ENCODE measurements at places on chromosomes 5 and 9.
A peak's percentile ranks its signal among the peaks of the same experiment; 100 is the strongest.

DNA sequence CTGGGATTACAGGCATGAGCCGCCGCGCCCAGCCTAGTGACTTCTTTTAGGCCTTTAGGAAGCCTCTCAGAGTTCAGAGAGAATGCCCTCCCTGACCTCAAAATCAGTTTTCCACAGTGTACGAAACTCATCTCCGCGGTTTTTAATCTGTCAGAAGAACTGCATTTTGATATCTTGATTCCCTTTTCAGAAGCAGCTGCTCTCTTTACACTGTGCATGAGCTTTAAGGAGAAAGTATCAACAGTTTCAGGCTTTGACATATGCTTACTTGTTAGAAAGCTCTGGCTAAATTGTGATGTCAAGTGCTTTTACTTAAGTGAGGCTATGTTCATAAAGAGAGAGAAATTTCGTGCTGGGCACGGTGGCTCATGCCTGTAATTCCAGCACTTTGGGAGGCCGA, 74.6 kb downstream of the USP20 start:
- no peak for DNase-seq

- no peak for DNase-seq
These were observed 71.0 kb upstream of the FAM120A start for GRCh38 chr9:93380410-93381060.

- no peak for DNase-seq
These were observed 640.7 kb upstream of the ST8SIA4 start for GRCh38 chr5:101543780-101544179.

DNA sequence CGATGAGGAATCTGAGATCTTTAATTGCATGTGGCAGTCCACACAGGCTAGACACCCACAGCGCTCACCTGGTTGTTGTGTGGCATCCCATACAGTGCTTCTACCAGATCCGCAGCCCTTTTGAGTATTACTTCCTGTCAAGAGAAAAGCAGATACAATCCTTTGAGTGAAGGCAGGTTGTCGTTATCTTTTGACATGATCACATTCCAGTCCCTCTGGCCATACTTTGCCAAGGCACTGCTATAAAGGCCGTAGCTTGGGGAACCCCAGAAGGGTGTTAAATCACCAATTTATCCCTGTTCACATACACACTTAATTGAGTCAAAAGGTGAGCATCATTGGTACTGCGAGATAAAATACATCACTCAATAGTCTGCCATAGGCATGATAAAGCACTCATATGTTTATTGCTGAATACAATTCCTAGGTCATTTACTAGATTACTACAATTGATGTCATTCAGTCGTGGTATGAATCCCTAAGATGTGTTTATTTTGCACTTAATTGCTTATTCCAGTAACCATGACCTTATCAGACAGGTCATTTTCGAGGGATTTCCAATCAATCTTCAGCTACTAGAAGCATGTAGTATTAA, 385.6 kb downstream of the EBF1 start:
- no peak for DNase-seq

- peak; percentile 28 for DNase-seq
These were observed 17.2 kb downstream of the SPTLC1 start for GRCh38 chr9:92097997-92098482.

GRCh38 chr9:106859957-106860720, 2.8 kb upstream of the ZNF462 start:
- DNase-seq: no peak

DNA sequence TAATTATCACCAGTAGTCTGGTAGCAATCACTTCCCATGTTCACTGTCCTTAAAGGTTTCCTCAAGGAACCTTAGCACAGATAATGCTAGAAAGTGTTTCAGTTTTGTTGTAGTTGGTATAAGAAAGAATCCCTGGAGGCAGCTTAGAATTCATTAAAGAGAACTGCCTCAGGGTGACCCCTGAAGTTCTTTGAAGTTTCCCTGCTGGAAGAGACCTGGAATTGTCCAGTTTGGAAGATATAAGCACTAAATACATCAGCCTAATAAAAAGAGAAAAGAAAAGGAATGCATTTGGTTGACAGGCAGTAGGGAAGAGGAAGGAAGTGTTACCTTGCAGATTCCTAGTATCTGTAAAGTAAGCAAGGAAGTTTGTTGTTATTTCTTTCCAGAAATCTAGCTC, 999.6 kb upstream of the DMAC1 start:
- no peak for DNase-seq

- no peak for DNase-seq
These were observed 59.5 kb downstream of the ERMP1 start for GRCh38 chr9:5773324-5773999.

DNA sequence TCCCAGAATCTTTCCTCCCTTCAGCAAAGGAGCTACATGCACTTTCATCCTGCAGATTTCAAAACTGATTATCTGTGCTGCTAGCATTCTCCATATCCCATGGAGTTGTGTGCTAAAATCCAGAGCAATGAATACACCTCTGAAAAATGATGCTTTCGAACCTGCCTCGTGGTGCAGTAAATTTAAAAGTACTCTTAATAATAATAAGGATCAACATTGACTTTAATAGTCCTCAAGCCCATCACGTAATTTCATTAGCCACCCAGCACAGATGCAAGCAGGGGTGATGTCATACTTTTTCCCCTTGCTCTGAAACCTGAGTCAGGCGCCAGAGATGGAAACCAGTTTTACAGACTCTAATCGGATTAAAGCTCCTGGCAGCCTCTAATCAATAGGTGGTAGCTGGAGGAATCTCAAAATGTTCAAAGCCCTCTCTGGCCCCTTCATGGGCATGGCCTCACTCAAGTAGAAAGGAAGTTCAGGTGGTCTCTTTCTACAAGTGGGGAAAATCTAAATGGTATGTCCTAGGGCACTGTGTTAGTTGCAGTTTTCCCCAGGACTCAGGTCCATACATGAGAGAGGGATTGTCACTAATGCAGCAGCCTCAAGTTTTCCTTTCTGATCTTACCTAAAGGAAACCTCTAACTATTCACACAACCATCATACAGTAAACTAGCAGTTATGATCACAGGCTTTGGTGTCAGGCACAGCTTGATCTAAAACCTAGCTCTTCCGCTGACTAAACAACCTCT, 221.6 kb upstream of the SLC30A5 start:
- DNase-seq: no peak

- no peak for DNase-seq
These were observed 8.7 kb downstream of the HNRNPAB start for GRCh38 chr5:178213003-178213461.

GRCh38 chr5:174532455-174533453, 191.6 kb upstream of the MSX2 start:
- no peak for DNase-seq

DNA sequence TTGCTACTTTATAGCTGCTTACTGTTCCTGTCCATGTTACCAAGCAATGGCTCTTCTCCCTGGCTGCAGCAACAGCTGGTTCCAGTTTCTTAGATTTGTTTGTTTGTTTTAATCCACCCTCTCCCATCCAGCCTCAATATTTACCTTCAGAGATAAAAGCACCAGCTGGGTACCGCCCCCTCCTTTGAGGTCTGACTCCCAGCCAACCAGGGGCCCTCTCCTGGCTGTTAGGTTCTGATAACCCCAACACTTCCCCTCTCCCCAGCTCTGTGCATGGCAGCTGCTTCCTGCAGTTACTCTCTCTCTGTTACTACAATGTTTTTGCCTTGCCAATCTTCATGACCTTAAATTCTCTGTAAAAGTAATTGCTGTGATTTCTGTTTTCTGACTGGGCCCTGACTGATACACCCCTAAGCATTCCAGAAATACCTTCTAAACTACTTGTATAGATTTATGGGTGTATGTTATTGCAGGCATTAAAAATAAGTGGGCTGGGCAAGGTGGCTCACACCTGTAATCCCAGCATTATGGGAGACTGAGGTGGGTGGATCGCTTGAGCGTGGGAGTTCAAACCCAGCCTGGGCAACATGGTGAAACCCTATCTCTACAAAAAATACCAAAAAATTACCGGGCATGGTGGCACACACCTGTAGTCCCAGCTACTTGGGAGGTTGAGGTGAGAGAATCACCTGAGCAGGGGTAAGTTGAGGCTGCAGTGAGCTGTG, 2.6 kb upstream of the GCNT1 start:
- no peak for DNase-seq

GRCh38 chr9:129401623-129402370, 219.1 kb downstream of the C9orf50 start:
- no peak for DNase-seq

GRCh38 chr5:14156290-14156649, 13.1 kb downstream of the TRIO start:
- DNase-seq: no peak

DNA sequence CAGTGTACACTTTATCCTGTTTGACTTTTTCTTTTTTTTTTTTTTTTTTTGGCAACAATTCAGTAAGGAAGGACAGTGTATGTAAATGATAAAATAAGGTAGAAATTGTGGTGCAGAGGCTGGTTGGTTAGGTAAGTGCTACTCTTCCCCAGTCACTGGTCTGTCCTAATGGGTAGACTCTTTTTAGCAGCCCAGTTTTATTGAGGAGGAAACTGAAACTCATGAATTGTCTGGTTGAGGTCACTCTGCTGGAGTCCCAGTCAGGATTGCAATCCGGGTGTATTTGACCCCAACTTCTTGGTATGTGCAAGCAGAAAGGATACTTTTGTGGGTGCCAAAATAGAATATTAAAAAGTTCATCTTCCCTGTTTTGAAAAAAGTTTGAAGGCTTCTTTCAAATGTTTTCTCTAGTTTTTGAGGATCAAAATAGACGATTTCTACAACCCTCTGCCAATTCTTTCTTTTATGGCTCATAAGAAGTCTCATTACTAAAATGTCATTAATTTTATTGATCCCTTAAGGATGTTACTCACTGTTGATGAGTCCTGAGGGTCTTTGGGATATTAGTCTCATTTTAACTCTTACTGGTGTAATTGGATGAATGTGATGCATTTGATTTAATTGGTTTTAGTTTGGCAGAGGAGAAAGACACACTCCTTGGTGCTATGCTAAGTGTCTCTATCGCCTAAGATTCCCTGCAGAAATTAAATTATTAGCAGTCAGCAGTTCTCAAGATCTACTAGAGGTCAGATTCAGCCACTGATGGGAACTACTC, 171.9 kb downstream of the KDM4C start:
- no peak for DNase-seq

- DNase-seq: no peak
These were observed 96.3 kb downstream of the CACNA1B start for GRCh38 chr9:137973829-137974416.

DNA sequence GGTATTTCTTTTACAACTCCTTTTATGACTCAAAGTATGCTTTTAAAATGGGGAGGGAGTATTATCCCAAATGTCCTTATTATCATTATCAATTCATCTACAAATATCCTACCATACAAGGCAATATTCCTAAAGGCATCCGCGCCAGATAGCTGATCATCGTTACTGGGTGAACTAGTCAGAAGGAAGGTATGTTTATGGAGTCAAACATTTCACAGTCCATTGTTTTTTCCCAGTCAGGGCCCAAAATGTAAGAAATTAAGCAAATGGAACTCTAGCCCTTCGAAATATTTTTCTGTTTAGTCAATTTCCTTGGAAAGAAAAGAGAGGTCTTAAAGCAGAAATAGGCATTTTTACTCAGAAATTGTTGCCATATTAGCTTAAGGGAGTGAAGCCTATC, 188.5 kb upstream of the CCNG1 start:
- DNase-seq: no peak

DNA sequence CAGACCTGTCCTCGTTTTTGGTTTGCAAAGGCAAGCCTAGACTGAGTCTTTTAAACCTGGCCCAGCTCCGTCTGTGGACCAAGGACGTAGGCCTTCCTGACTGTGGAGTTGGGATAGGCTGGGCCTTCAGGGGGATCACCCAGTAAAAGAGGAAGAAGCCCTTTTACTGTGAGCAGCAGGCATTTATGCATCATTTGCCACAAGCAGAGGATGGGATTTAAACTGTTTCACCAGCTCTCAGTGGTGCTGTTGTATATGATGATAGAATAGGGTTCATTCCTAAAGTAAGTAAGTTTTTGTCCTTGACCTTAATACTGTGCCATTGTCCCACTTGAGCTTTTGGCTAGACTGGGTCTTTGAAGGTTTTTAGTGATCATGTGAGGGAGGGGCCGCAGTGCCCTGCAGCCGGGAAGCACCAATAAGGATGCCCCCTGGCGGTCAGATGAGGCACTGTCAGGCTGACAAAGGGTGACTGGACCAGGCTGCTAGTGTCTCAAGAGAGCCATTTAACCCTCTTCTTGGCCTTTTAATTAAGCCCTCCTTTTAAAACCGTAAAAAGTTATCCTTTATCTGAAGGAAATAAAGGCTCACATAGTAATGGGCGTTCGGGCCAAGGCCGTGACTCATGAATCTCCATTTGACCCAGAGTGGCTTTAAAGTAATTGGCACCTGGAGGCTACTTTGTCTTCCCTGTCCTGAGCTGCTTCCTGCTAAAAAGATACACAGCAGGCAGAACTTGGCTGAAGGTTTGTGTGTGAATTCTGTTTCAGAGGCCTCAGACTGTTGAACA, 74.0 kb downstream of the UBAP1 start:
- peak; percentile 37 for DNase-seq

DNA sequence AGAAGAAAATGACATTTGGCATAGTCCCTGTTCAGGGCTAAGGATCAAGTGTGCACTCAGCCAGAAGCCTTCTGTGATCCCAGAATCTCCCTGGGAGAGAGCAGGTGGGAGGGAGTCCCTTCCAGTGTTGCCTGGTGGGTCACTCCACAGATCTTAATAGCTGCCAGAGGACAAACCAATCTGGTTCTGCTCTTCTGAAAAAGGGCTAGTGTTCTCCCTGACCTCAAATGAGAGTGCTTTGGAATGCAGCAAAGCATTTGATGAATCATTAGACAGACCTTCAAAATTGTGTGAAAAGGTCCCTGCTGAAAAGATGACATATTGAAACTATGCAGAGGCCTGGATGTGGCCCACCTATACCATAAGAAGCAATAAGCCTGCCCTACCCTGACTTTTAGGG, 339.7 kb downstream of the TMEM232 start:
- no peak for DNase-seq

GRCh38 chr5:96050273-96050880, 88.7 kb upstream of the ELL2 start:
- no peak for DNase-seq

DNA sequence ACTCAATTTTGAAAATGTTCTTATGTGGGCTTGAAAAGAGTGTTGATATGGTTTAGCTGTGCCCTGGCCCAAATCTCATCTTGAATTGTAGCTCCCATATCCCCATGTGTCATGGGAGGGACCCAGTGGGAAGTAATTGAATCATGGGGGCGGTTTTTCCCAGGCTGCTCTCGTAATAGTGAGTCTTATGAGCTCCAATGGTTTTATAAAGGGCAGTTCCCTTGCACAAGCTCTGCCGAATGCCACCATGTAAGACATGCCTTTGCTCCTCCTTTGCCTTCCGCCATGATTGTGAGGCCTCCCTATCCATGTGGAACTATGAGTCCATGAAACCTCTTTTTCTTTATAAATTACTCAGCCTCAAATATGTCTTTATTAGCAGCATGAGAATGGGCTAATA, 71.0 kb downstream of the USP20 start:
- DNase-seq: no peak

DNA sequence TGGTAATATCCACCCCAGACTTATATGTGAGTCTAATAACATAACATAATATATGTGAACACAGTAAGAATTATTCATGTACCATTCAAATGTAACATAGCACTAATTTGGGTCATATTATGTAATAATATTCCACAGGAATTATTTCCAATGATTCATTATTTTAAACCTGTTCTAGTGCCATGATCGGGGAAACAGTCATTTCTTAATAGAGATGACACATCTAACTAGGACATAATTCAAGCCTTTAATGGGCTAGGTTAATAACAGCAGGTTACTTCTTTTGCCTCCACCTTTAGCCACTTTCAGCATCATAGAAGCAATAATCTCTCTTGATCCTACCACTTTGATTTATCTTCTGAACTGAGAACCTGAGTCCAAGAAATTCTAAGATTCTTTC, 12.3 kb downstream of the SPINK9 start:
- DNase-seq: no peak

- DNase-seq: no peak
These were observed 122.7 kb upstream of the APC start for GRCh38 chr5:112614986-112615385.

Measured in activated CD8-positive, alpha-beta memory T cell treated with anti-CD3 and anti-CD28 coated beads for 1 hour (primary cell).